ENCODE measurements at places on chromosomes 4 and X.

GRCh38 chrX:136780763-136781162, at the start of gene ARHGEF6:
TSS of gene ARHGEF6 (minus strand) at chrX:136780932. CDS start at chrX:136780882, 50 bp downstream.
- no peak for DNase-seq

GRCh38 chr4:90122355-90122748, 4.8 kb upstream of the CCSER1 start:
- DNase-seq, result no peak

- DNase-seq, result no peak
Observed at GRCh38 chr4:124437853-124438495, 274.6 kb downstream of the ANKRD50 start.

GRCh38 chr4:16194214-16194613, 32.1 kb downstream of the TAPT1 start:
- peak; percentile 70 for DNase-seq

DNA sequence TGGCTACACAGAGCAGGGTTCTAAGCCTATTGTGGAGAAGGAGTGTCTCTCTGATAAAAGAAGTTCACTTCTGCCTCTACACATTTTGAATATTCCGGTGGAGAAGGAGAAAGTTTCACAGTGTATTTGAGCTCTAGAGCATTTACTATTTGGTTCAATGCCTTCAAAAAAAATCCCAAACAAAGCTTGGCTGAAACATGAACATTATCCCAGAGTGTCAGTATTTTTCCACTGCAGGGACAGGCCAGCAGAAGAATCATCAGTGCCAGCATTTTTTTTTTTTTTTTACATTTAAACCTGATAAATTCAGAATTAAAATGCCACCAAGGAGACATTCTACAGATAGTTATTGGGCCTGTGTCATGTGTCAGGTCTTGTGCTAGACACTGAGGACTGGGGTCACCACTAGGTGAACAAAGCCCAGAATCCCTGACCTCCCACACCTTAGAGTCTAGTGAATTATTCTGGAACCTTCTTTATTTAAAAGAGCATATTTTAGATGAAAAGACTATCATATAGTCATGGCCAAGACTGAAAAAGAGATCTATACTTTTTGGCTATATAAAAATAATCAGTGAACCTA, 48.0 kb upstream of the NAP1L5 start:
- DNase-seq, result no peak

DNA sequence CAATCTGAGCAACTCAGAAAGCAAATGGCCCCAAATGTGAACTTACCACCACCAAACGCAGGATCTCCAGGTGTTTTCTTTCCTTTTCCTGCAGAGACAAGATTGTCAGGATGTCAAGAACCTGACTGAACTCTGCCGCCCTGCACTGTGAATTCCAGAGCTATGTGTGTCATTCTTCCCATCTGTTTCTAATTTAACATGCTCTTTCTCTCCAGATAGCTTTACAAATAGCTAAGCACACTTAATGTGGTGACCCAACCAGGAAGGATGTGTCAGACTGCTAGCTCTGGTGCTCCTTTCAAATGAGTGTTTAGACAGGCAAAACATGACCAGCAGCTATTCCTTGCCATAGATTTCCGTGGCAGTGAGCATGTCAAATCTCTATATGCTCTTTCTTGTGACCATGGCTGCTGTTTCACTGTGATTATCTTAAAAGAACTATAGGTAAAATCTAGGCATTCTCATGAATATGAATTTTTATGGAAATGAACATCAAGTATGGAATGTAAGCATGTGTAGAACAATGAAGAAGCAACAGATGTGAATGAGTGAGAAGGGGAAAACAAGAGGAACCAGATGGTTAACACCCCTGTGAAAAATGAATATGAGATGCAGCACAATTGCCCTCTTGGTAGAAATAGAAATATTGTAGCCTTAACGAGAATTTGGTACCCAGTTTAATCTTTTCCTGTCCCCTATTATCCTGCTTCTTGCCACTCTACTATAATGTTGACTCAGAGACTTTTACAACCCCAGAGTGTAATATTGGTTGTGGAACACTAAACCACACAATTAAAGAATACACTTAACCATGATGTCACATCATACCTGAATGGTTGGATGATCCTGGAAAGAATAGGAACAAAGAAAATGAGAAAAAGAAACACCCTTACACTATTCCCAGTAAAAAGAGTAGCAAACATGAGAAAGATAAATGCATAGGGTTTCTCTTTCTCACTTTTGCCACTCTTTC, 247.8 kb upstream of the DKK2 start:
- peak; percentile 78 for DNase-seq

Measured in choroid plexus epithelial cell (primary cell).